ENCODE measurements at places on chromosomes 12 and 14.

DNA sequence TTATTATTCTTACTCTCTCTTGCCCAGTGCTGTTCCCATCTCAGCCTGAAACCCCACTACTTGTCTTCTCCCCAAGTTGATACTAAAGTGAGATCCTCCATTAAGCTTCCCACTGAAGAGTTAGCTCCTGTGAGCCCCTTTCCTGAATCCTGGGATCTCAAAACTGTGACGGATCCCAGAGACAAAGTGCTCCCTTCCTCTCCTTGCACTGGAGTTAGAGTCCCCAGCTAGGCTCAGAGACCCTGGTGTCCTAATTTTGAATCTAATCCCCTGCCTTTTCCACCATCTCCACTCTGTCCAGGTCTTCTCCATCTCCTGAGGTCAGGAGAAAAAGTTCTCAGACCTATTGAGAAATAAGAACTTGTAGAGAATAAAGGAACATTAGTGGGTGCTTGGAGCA, 17.6 kb upstream of the TBX3 start:
- peaks cover 78% of the 10 kb centered on the region for H3K27me3 ChIP-seq
- no peak for DNase-seq
- no peak overlapping the region for H3K27ac ChIP-seq

DNA sequence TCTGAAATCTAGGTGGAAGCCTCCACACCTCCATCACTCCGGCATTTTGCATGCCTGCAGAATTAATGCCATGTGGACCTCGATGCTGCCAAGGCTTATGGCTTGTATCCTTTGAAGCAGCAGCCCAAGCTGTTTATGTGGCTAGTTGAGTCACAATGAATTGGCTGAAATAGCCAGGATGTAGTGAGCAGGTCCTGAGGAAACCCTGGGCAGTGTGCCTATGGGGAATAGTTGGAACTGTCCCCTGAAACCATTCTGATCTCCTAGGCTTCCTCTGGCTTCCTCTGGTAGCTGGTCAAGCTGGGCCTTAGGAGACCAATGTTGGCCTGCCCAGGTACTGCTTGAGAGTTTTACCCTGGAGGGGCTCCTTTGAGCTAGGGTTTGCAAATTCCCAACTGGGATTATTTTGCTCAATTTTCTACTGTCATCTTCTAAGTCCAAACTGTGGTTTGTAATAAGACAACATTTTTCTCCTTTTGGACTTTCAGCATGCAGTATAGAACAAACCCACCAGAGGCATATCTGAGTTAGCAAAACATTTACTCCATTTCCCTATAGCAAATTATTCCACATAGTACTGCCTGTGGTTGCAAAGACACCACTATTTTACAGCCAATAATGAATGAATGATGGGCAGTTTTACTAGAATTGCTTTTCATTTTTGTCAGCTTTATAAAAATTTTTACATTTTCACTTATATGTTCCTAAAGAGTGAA, 85.1 kb upstream of the AMIGO2 start:
- H3K36me3 ChIP-seq: peaks cover 58% of the 10 kb centered on the region
- peaks cover 13% of the 10 kb centered on the region for H3K4me1 ChIP-seq
- DNase-seq: no peak
- no peaks in the 10 kb centered on the region for H3K27me3 ChIP-seq
- no peak overlapping the region for H3K4me3 ChIP-seq

DNA sequence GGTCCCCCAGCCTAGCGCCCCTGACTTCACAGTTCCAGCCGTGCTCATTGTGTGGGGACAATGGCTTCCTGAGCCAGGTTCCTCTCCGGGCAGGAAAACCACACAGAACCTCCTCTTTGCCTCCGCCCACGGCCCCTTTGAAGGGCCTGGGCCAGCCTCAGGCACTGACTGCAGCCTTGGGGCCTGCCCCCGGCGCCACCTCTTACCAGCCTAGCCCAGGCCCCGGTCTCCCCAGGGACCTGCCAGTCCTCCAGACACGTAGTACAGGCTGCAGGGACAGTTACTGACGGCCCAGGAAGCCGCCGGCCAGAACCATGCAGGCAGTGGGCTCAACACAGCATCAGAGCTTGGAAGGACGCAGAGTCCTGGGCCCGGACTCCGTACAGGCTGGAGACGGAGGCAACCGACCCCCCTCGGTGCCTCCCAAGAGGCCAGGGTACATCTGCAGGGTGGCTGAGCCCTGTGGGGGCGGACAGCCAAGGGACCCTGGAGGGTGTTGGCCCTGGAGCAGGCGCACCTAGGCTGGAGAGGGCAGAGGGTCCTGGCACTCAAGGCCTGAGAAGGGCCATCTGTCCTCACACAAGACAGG, 20.9 kb upstream of the NUDT14 start:
- H3K4me1 ChIP-seq: peaks cover 21% of the 10 kb centered on the region
- H3K27me3 ChIP-seq: peaks cover 36% of the 10 kb centered on the region
- peak overlapping the region; percentile 40 for H3K27ac ChIP-seq
- peak; percentile 54 for DNase-seq
- no peak overlapping the region for H3K4me3 ChIP-seq
- no peaks in the 10 kb centered on the region for H3K36me3 ChIP-seq

- peaks cover 23% of the 10 kb centered on the region for H3K4me1 ChIP-seq
- no peak overlapping the region for H3K4me3 ChIP-seq
- peaks cover 48% of the 10 kb centered on the region for H3K36me3 ChIP-seq
These were observed 26.8 kb downstream of the AMN1 start for GRCh38 chr12:31702047-31702446.

DNA sequence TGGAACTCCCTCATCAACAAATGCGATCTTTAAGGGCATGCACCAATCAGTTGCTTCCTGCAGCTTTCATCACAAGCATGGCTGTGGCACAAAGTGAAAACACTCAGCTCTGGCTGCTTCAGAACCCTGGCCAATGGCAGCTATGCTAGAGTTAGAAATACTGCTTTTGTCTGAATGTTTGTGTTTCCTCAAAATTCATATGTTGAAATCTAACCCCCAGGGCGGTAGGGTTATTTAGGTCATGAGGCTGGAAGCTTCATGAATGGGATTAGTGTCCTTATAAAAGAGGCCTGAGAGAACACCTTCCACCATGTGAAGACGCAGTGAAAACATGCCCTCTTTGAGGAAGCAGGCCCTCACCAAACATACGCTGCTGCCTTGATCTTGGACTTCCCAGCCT, 453.9 kb downstream of the SNAPC1 start:
- H3K27ac ChIP-seq: no peak overlapping the region
- H3K27me3 ChIP-seq: peaks cover 7% of the 10 kb centered on the region
- no peak for DNase-seq
- no peaks in the 10 kb centered on the region for H3K36me3 ChIP-seq
- no peak overlapping the region for H3K4me3 ChIP-seq

- H3K27ac ChIP-seq: no peak overlapping the region
- H3K27me3 ChIP-seq: peaks cover 5% of the 10 kb centered on the region
- no peaks in the 10 kb centered on the region for H3K4me1 ChIP-seq
- no peak for DNase-seq
These were observed 114.3 kb upstream of the ETV6 start for GRCh38 chr12:11535127-11535526.

DNA sequence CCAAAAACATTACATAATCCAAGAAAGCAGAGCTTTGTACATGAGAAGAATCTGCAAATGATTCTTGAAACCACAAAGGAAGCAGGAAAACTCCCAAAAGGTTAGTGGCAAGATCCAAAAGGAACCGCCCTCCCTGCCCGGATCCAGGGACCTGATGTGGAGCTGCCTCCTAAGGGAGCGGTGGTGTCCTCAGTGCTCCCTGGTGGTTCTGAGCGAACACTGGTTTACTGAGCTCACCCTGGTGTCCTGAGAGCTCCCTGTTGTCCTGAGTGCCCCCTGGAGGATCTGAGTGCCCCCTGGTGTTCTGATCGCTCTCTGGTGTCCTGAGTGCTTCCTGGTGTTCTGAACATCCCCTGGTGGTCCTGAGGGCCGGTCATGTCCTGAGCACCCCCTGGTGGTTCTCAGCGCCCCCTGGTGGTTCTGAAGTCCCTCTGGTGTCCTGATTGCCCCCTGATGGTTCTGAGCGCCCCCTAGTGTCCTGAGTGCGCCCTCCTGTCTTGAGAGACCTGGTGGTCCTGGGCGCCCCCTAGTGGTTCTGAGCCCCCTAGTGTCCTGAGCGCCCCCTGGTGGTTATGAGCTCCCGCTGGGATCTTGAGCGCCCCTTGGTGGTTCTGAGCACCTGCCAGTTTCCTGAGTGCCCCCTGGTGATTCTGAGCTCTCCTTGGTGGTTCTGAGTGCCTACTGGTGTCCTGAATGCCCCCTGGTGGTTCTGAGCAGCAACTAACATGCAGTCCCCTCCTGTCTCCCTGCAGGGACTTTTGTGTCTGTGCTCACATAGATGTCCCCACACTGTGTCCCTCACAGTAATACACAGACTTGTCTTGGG, 891.1 kb downstream of the TMEM121 start:
- H3K4me3 ChIP-seq: no peak overlapping the region
- peaks cover 24% of the 10 kb centered on the region for H3K4me1 ChIP-seq
- H3K27ac ChIP-seq: no peak overlapping the region
- peak; percentile 89 for DNase-seq

DNA sequence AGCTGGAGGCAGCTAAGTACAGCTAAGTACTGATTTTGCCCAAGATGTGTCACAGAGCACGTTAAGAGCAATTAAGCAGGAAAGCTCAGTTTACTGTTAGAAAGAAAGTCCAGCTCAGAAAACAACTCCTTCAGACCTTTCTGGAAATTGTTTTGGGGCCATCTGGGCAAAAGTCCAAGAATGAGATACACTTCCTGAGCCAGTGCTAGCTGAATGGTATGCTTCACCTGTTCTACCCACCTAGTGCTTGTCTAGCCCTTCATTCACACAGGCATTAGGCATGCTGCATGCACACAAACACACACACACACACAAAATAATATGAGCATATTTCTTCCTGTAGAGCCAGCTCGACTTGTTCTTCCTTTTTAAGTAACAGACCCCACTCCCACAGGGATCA, 6.6 kb upstream of the IKZF4 start:
- no peak overlapping the region for H3K27ac ChIP-seq
- no peak for DNase-seq
- H3K4me1 ChIP-seq: peaks cover 18% of the 10 kb centered on the region
- no peaks in the 10 kb centered on the region for H3K36me3 ChIP-seq

GRCh38 chr14:80781972-80782367, 159.6 kb downstream of the CEP128 start:
- H3K4me1 ChIP-seq: no peaks in the 10 kb centered on the region
- DNase-seq: no peak
- peaks cover 37% of the 10 kb centered on the region for H3K36me3 ChIP-seq
- H3K27me3 ChIP-seq: no peaks in the 10 kb centered on the region
- H3K27ac ChIP-seq: no peak overlapping the region

DNA sequence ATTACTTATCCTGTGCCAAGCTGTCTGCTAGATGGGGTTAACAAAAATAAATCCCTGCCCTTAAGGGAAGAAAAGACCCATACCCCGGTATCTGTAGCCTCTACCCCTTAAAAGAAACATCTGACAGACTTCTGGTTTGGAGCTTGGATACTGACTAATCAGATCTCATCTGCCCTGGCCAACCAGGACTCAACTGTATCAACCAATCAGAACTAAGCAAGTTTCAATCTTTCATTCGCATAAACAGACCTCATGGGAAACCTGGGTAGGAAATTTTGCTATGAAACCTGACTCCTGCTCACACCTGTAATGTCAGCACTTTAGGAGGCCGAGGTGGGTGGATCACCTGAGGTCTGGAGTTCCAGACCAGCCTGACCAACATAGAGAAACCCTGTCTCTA, 26.4 kb upstream of the PRMT8 start:
- no peaks in the 10 kb centered on the region for H3K36me3 ChIP-seq
- no peak overlapping the region for H3K27ac ChIP-seq
- no peak for DNase-seq
- H3K4me3 ChIP-seq: no peak overlapping the region
- no peaks in the 10 kb centered on the region for H3K4me1 ChIP-seq

DNA sequence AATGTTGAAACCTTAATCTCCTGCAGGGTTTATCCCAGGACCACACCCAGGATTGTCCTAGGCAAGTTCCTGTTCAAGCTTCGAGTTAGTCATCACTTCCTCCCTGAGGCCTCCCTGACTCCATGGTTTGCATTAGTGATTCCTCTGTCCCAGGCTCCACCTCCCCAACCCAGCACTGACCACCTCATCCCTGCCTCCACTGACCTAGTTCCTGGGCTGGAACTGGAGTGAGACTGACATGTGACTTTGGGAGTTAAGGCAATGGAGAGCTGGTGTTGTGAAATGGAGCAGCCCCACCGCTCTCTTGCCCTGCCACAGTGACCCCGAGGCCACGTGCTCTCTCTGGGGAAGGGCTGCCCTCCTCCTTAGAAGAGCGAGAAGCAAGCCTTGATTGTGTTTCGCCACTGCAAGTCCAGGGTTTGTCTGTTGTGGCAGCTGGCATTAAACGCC, 15.8 kb upstream of the DTX1 start:
- H3K36me3 ChIP-seq: no peaks in the 10 kb centered on the region
- H3K4me3 ChIP-seq: no peak overlapping the region
- no peak for DNase-seq
- H3K4me1 ChIP-seq: no peaks in the 10 kb centered on the region
- H3K27ac ChIP-seq: no peak overlapping the region

- no peaks in the 10 kb centered on the region for H3K27me3 ChIP-seq
- DNase-seq: no peak
- H3K27ac ChIP-seq: no peak overlapping the region
- H3K36me3 ChIP-seq: no peaks in the 10 kb centered on the region
These were observed 266.3 kb upstream of the PRKD1 start for GRCh38 chr14:30193845-30194501.

GRCh38 chr12:16881986-16882570, 276.1 kb upstream of the LMO3 start:
- H3K4me3 ChIP-seq: no peak overlapping the region
- H3K36me3 ChIP-seq: no peaks in the 10 kb centered on the region
- DNase-seq: no peak
- H3K27me3 ChIP-seq: no peaks in the 10 kb centered on the region
- H3K4me1 ChIP-seq: no peaks in the 10 kb centered on the region
- H3K27ac ChIP-seq: no peak overlapping the region

DNA sequence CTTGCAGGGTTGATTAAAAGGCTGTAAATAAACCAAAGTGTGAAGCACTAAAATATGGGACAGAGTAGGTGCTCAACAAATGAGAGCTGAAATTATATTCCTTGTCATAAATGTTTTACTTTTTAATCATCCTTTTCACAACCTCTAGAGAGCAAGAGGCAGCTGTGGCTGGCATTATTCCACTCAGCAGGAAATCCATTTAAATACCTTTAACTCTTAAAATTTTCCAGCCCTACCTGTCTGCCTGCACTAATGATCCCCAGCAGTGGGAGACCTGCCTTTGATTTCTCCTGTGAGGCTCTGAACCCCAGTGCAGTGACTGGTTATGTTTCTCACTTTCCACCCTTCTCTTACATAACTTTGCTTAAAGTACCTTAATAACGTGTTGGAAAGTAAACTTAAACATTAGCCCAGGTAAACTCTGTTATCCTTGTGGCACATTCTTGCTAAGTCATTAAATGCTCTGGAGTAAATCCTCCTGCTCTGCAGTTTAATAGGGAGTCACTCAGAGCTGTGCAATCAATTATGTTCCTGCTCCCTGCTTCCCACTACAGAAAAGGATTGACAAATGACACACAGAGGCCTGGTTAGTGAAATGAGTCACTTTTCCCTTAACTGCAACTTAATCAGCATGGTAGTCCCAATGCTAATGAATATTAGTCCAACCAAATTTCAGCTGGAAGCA, 755.7 kb upstream of the USP15 start:
- no peaks in the 10 kb centered on the region for H3K36me3 ChIP-seq
- no peak overlapping the region for H3K27ac ChIP-seq
- H3K27me3 ChIP-seq: no peaks in the 10 kb centered on the region
- no peaks in the 10 kb centered on the region for H3K4me1 ChIP-seq
- DNase-seq: no peak

GRCh38 chr14:60241091-60241490, 7.9 kb upstream of the PPM1A start:
- no peak overlapping the region for H3K4me3 ChIP-seq
- peaks cover 3% of the 10 kb centered on the region for H3K27me3 ChIP-seq
- no peak for DNase-seq
- no peak overlapping the region for H3K27ac ChIP-seq
- H3K4me1 ChIP-seq: peaks cover 8% of the 10 kb centered on the region
- no peaks in the 10 kb centered on the region for H3K36me3 ChIP-seq

All from activated T-cell treated with anti-CD3 and anti-CD28 coated beads, Interleukin-2, amount 50 U/mL, for 24 hours (primary cell).